ENCODE measurements at places on chromosomes 7 and 10.

- DNase-seq = no peak
Observed at GRCh38 chr7:44162785-44163395, 21.8 kb upstream of the MYL7 start.

DNA sequence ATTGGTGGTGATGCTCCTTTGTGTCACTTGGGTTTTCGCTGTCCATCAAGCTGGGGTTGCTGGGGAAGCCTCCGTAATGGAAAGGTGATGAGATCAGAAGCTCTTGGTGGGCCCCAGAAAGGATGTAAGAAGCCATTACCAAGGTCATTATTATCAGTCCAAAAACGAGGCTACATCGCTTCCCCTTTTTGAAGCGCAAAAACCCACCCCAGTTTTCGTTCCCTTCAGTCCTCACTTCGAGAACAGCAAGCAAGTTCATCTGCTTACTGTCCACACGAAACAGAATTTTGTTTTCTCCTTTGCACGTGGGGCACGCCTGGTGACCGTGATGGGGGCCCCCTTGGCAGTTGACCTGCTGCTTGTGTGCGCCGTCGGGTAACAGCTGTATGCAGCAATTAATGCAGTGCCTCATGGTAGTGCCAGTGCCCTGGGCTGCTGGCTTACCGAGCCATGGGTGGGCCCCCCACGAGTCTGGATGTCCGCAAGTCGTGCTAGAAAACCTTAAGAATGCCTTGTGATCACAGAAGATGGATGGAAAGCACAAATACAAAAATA is 47.5 kb downstream of the CHST15 start:
- no peak for DNase-seq

- no peak for DNase-seq
Observed at GRCh38 chr7:17315974-17316373, 17.5 kb downstream of the AHR start.

DNA sequence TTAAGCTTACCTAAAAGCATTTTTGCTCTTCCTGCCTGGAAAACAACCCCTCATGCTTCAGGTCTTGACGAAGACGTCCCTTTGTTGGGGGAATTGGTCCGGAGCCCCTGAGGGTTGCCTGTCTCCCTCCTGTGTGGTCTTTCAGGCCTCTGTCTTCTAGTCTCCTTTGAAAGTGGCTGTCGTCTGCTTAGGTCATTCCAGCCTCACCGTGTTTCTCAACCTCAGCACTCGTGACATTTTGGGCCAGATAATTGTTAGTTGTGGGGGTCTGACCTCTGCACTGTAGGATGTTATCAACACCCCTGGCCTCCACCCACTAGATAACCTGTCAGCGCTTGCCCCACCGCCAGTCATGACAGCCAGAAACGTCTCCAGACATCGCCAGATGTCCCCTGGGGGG is 219.1 kb downstream of the TCF7L2 start:
- no peak for DNase-seq

- no peak for DNase-seq
Observed at GRCh38 chr10:60809157-60809556, 30.9 kb downstream of the CDK1 start.

- DNase-seq = no peak
Observed at GRCh38 chr10:63722537-63722936, 201.3 kb downstream of the REEP3 start.

GRCh38 chr10:70784471-70784870 is 706 bp downstream of the TBATA start:
- no peak for DNase-seq

DNA sequence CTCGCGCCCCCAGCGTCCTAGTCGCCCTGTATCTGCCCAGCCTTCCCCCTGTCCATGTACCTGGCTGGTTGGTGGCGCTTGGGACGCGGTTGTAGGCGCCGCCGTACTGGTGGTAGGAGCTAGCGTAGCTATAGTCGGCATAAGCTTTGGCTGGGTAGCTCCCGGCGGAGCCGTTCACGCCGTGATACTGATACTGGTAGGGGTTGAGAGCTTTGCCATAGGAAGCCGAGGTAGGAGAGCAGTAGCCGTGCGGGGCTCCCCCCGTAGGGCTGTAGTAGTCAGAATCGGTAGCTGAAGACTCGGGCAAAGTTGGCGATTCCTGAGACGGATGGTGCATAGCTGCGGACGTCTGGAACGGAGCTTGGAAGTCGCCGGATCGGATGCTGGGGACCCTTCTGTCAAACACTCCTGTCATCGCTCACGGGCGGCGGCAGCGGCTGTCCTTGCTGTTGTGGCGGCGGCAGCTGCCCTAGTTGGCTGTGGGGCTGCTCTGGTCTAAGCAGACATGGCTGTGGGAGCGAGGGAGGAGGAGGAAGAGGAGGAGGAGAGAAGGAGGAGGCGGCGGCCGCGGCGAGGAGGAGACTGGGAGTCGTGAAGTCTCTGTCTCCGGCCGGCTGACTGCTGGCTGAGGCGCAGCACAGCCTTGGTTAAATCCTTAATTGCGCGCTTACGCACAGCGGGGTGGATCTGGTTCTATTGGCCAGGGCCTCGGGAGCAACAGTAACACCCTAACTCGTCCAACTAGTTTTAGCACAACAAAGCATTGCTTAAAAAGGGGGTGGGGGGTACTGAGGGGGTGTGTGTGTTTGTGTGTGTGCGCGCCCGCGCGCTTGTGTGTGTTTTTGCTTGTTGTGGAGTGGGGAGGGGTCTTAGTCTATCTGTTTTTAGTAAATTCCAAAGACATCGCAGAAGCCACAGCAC is at the start of gene DLX5:
Gene DLX5, minus strand, starts transcription at position 623 of the 921 bp plus-strand sequence. Its CDS starts 208 bp downstream, at position 415.
- DNase-seq = no peak

GRCh38 chr10:71912431-71912830 is 51.8 kb upstream of the CHST3 start:
- no peak for DNase-seq

GRCh38 chr7:43364391-43364790 is 218.5 kb upstream of the STK17A start:
- no peak for DNase-seq

DNA sequence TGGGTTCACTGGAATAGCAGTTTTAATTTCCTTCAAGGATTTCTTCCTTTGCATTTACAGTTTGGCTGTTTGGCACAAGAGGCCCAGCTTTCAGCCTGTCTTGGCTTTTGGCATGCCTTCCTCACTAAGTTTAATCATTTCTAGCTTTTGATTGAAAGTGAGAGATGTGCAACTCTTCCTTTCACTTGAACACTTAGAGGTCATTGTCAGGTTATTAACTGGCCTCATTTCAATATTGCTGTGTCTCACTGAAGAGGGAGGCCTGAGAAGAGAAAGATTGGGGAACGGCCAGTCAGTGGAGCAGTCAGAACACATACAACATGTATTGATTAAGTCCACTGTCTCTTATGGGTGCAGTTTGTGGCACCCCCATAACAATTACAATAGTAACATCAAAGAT is 33.9 kb downstream of the PTTG1IP2 start:
- no peak for DNase-seq

GRCh38 chr7:91266689-91267090 is 2.5 kb downstream of the FZD1 start:
- DNase-seq = no peak

DNA sequence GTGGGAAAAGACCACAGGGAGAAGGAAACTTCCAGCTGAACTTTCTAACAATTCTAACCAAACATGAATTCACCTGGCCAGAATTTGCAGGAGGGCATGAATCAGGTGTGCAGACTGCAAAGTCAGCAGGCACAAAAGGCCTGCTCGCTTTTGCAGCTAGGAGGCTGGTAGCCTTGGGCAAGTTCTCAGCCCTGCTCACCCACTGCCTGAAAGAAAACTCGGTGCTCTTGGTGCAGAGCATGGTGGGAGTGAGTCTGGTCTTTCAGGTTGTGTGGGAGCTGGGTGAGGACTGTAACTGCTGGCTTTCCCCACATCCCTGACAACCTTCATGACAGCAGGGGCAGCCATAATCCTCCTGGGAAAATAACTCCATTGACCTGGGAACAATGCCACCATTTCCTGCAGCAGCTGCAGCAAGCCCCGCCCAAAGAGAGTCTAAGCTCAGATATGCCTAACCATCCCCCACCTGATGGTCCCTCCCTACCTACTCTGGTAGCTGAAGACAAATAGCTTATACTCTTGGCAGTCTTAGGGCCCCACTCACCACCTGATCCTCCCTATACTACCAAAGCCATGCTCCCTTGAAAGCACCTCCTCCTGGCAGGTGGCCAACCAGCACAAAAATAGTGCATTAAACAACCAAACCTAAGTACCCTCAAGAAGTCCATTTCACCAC is 31.6 kb downstream of the ZNF117 start:
- DNase-seq = no peak

Measured in activated naive CD4-positive, alpha-beta T cell (primary cell).